Posterior vena cava (tissue), 2 donors: ENCODE measurements at places on chromosomes 3 and 15. TPM values are rescaled to one million over a fixed set of nuclear protein-coding genes. Genes with fewer than 3 reads are reported as not detected.

DNA sequence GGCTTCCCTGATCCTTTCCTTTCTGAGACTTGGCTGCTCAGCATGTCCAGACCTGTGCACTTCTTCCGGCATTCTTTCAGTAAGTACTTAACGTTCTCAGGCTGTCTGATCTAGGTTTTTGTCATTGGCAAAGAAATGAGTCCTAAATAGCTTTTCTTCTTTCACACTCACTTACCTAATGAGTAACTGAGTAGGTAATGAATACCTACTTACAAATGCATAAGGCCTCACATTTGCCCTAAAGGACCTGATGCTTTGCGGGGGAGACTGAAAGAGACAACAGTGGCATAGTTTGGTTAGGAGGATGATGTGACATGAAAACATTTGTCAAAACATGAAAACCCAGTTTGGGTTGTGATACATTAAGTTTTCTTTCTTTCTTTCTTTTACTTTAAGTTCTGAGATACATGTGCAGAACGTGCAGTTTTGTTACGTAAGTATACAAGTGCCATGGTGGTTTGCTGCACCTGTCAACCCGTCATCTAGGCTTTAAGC is 516.7 kb upstream of the CFAP20DC start:
- no peak for DNase-seq

Gene PRR23B
- total RNA-seq, result not detected

Gene TGM5
- 1.0 TPM for total RNA-seq

DNA sequence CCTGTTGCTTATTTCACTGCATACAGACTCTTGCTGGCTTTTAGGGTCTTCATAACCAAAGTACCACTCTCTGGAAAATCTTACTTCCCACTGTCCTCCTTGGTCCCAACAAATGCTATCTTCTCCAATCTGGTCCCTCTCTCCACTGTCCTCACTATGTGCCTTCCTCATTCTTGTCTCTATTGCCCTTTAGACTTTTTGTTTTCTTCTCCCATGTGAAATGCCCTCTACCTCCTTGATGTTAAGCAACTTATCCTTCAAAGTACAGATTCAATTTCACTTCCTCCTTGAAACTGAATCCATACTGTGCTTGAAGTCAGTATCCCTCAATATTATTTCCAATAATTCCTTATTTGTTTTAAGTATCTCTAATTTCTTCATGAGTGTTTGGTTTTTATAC is 60.8 kb downstream of the CGGBP1 start:
- DNase-seq, result no peak

Gene CHL1
- total RNA-seq, result 7.8 TPM

DNA sequence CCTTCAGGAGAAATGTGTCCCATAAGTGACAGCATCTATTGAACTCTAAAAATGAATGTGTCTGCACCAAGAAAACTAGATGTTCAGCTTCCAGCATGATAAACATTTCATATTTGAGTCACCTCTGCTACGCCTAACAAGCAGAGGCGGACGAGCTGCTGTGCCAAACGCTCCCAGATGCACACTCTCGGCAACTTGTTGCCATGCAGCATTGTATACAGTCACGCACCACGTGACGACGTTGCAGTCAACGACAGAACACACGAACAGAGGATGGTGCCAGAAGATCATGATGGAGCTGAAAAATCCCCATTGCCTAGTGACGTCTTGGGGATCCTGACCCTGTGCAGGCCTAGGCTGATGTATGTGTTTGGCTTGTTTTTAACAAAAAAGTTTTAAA is 137.5 kb downstream of the XXYLT1 start:
- no peak for DNase-seq

- DNase-seq, result no peak
Observed at GRCh38 chr15:89364741-89365450, 30.3 kb upstream of the POLG start.

DNA sequence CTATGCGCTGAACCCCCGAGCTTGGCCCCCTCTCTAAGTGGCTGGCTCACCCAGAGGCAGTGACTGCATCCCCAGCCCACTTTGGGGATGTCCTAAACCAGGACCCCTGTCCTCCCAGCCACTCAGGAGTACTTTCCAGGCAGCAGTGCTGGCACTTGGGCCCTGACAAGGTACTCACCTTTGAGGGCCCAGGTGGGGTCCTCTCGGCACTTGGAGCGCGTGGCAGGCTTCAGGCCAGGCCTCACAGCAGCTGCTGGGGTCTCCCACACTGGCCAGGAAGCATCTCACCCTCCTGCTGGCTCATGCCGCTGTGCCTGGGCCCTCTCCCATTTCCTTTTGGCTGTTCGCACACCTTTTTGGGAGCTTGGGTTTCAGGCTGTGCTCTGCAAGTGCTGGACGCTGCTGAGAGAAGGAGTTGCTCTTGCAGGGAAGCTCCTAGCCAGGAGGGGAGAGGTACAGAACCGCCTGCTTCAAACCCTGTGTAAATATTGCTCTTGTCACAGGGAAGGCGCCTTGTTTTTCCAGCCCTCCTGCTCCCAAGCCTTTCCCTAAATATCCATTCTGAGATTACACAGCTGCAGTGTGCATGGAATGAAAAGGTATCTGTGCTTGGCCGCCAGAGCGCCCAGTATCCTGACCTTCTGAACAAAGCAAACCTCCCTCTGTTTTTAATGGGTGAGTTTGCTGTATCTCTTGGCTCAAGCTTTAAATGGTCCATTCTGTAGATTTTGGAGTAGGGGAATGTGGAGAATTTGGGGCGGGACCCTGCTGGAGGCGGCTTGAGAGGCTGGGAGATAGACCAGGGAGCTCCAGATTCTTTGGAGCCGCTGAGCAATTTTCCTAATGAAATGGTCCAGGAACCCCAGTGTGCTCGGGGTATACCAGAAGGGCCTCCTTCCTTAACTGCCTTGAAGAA is 45.6 kb downstream of the DNASE1L3 start:
- peak; percentile 66 for DNase-seq

- DNase-seq, result no peak
Observed at GRCh38 chr3:114856835-114857234, 290.3 kb downstream of the ZBTB20 start.

- no peak for DNase-seq
Observed at GRCh38 chr3:136194409-136195257, 1.5 kb downstream of the MSL2 start.

Gene HAPLN3
- total RNA-seq, result 25.4 TPM

DNA sequence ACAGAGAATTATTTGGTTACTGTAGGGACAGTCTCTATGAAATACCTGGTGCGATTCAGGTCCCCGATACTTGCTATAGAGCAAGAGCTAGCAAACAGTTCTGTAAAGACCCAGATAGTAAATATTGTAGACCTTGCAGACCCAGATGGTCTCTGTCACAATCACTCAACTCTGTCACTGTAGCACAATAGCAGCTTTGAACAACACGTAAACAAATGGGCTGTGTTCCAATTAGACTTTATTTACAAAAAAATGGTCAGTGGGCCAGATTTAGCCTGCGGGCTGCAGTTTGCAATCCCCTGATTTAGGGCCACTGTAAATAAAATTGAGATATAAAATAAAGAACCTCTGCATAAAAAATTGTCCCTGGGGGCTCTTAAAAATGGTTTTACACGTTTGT is 127.7 kb downstream of the SV2B start:
- no peak for DNase-seq

DNA sequence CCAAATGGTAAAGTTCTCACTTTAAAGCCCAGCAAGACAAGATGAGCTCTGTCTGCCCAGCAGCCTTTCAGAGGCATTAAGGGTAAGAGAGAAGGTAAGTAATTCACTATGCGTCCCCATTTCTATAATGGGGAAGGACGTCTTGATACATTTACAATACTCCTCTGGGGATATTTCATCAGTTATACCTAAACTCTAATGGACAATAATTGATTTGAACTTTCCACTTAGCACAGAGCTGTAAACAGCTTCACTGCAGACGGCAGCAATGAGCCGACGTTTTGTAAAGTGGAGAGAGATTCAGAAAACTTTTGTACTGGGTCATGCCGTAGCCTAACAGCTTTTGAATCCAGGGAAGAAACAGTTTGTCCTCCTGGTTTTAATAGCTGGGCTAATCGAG is 127.4 kb downstream of the TIGIT start:
- no peak for DNase-seq

Gene BBX
- 66.6 TPM for total RNA-seq

Gene PRSS50
- not detected for total RNA-seq

DNA sequence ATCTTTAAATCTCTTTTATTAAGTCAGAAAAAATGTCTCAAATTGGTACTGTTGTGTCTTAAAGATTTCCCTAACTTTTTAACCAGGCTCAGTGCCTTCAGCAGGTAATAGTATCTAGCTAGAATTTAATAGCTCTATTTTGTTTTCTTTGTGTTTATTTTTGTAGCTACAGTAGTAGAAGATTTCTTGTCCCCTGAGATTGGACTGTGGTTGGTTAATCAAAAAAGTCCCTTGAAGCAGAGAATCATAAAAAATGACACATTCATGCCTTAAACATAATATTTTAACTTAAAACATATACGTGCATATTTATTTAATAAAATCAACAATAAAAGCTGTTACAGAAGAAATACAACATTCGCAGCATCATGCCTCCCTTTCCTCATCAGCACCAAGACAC is 102.8 kb downstream of the EEFSEC start:
- no peak for DNase-seq

DNA sequence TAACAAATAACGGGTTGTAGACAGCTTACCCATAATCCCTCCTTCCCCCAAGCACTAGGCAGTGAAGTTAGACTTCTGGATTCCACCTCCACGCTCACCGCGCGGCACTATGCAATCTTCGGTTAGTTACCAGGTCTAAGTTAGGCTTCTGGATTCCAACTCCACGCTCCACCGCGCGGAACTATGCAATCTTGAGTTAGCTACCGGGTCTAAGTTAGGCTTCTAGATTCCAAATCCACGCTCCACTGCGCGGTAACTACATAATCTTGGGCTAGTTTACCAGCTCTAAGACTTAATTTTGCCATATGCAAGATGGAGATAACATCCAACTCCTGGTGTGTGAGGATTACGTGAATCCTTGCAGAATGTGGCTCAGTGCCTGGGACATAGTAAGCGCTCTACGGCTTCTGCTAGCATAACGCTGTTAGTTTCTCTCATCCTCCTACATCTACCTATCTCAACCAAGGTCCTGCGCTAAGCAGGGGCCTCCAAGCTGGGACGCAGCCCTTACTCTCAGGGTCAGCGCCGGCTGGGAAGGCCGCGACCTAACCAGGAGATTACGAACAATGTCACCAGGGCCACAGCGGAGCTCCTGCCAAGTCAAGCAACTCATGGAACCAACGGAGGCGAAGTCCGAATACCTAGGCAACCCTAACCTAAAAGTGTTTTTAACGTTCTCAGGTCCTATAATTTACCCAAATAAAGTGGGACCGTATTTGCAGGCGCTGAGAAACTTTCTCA is 497 bp upstream of the RPLP1 start:
- peak; percentile 84 for DNase-seq

DNA sequence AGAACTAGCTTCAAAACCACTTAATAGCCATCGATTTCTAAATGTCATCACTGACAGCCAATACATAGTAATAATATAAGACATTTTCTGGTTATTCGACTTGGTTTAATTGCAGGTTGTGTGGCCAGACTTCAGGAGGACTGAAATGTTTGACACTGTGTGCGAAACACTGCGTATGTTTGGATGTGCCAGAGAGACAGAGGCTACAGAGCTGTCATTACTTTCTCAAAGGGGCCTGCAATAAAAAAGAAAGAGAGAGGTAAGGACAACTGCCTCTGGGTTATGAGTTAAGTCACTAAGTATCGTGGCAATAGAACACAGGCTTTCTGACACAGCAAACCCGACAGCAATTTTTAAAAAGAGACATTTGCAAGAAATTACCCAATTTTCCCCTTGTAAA is 882 bp downstream of the LMOD3 start:
- DNase-seq, result no peak

GRCh38 chr3:62493109-62493801 is 119.9 kb upstream of the FEZF2 start:
- no peak for DNase-seq

DNA sequence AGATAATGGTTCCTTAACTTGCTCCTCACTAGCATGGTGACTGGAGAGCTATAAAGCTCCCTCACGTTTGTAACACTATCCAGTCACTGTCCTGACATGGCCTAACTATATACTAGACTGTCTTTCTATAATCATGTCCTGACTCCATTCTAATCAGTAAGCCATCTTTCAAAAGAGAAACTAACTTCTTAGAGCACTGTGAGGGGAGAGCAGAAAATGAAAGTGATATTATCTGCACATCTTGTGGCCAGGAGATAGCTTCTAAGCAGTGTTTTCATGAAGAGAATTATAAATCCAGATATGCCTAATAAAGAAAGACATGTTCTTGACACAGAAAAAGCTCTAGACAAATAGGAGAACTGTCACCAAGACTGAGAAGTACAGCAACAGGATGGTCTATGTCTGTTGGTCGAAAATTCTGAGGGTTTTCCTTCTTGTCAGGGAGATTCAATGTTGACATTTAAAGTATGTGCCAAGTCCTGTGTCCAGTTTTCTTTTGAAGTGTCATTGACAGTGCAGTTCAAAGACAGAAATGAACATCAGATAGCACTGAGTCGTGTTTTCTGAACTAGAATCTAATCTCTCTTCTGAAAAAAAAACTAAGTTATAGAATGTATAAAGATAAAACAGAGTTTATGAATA is 230.6 kb upstream of the PEX5L start:
- no peak for DNase-seq

Gene GNAT1
- total RNA-seq, result not detected

Gene GPR160
- total RNA-seq, result 1.9 TPM

GRCh38 chr15:87500240-87500639 is 756.3 kb downstream of the NTRK3 start:
- DNase-seq, result no peak

DNA sequence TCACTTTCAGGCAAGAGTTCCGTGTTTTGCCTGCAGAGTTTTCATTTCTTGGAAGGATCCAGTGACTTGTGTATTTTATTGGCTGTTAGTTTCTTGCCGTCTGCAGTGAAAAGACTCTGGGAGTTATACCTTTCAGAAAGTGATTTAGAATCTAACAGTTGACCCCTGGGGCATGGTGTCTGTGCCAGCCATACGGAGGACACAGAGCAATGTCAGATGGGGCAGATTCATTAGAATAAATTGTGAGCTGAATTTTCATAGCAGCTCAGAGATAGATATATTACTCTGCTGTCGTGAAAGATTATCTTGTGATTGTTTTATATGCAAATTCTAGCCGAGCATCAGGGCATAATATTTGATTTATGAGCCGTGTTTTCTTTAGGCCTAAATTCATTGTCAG is 131.6 kb downstream of the SV2B start:
- no peak for DNase-seq

DNA sequence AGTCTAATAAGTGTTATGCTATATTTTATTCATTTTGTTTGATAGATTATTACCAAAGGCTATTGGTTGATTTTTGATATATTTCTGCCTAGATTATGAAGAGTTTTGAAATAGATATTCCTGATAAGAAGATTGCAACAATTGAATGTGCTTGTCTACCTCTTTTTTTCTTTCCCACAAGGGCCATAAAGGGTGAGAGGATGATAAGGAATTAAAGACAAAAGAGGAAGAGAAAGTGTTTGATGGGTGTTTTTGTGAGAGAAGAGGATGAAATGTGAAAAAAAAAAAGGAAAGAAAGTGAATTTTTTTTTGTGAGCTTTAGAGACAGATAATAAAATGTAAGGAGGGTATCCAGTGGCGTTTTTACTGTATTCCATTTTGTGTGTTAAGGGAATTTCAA is 244.4 kb downstream of the CHST2 start:
- DNase-seq, result no peak

- DNase-seq, result no peak
Observed at GRCh38 chr3:194080436-194080835, 55.5 kb upstream of the HES1 start.

GRCh38 chr3:102510663-102511062 is 75.8 kb downstream of the ZPLD1 start:
- no peak for DNase-seq
